Adrenal gland (tissue), 19 donors: ENCODE measurements at places on chromosomes 11 and 22. TPM values are rescaled to one million over a fixed set of nuclear protein-coding genes. Genes with fewer than 3 reads are reported as not detected.

DNA sequence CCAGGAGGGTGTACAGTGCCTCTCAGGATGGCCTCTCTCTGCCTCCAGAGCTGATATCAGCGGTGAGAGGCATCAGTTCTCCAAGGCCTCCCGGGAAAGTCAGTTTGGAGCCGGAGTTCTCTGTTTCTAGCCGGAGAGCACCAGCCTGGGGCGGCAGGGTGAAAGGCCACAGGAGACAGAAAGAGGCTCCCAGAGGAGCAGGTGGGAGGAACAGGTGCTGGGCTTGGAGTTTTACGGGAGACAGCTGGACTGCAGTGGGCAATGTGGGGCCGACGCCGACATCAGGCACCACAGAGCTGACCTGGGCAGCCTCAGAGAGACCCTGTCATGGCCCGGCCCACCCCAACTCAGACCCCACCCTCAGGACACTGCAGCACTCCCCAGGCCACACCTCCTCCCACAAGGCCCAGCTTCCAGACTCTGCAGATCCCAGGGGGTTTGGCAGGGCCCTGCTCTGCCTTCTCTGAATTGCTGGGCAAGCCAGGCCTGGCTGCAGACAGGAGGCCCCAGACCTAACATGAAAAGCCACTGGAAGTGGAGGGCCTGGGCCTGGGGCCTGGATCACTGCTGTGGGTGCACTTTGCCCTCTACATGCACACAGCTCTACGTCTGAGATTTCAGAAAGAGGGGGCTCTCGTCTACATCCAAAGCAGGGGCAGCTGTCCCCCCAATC is 885.6 kb downstream of the BRD1 start:
- no peaks in the 10 kb centered on the region for H3K4me1 ChIP-seq
- no peak overlapping the region for H3K27ac ChIP-seq
- H3K36me3 ChIP-seq = no peaks in the 10 kb centered on the region

DNA sequence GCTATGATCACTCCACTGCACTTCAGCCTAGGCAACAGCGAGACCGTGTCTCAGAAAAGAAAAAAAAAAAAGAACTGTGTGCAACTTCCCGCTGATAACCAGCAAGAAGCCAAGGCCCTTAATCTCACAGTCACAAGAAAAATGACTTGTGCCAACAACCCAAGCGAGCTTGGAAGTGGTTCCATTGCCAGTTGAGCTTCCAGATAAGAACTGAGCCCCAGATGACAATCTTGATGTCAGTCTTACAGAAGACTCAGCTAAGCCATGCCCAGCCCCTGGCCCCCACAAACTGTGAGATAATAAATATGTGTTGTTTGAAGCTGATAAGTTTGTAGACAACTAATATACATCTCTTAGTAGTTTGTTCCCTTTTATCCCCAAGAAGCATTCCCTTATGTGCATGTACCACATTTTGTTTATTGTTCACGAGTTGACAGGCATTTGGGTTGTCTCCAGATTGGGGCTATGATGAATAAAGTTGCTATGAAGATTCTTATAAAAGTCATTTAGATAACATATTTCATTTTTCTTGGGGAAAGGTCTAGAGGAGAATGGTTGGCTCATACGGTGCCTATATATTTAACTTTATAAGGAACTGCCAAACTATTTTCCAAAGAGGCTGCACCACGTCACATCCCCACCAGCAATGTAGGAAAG is 85.9 kb downstream of the TIMP3 start:
- no peaks in the 10 kb centered on the region for H3K27me3 ChIP-seq
- no peak overlapping the region for H3K4me3 ChIP-seq
- no peak for DNase-seq
- no peaks in the 10 kb centered on the region for H3K36me3 ChIP-seq
- H3K27ac ChIP-seq = no peak overlapping the region
- no peaks in the 10 kb centered on the region for H3K4me1 ChIP-seq

- no peak overlapping the region for H3K27ac ChIP-seq
- no peak overlapping the region for H3K4me3 ChIP-seq
- no peaks in the 10 kb centered on the region for H3K27me3 ChIP-seq
- DNase-seq = no peak
Measured at GRCh38 chr11:16780698-16781550, 42.5 kb downstream of the C11orf58 start.

- H3K27ac ChIP-seq = no peak overlapping the region
- H3K36me3 ChIP-seq = peaks cover 76% of the 10 kb centered on the region
- H3K4me1 ChIP-seq = peaks cover 4% of the 10 kb centered on the region
- no peak for DNase-seq
Measured at GRCh38 chr11:58617976-58618557, 4.4 kb upstream of the CNTF start.

GRCh38 chr11:30573951-30574350 is 12.2 kb downstream of the MPPED2 start:
- no peak overlapping the region for H3K4me3 ChIP-seq
- DNase-seq = no peak
- no peaks in the 10 kb centered on the region for H3K36me3 ChIP-seq
- H3K27ac ChIP-seq = no peak overlapping the region

GRCh38 chr22:30874431-30875370 is 93.9 kb downstream of the MORC2 start:
- H3K36me3 ChIP-seq = no peaks in the 10 kb centered on the region
- peaks cover 8% of the 10 kb centered on the region for H3K4me1 ChIP-seq
- H3K27me3 ChIP-seq = no peaks in the 10 kb centered on the region
- DNase-seq = no peak

- no peaks in the 10 kb centered on the region for H3K36me3 ChIP-seq
- no peak overlapping the region for H3K27ac ChIP-seq
- peaks cover 52% of the 10 kb centered on the region for H3K4me1 ChIP-seq
- DNase-seq = peak; percentile 36
- no peaks in the 10 kb centered on the region for H3K27me3 ChIP-seq
Measured at GRCh38 chr11:47524291-47524874, 28.5 kb downstream of the CELF1 start.

GRCh38 chr11:10627816-10628215 is 59.4 kb upstream of the LYVE1 start:
- H3K36me3 ChIP-seq = no peaks in the 10 kb centered on the region
- DNase-seq = no peak
- H3K27ac ChIP-seq = no peak overlapping the region
- H3K4me3 ChIP-seq = no peak overlapping the region
- peaks cover 29% of the 10 kb centered on the region for H3K4me1 ChIP-seq
- no peaks in the 10 kb centered on the region for H3K27me3 ChIP-seq

GRCh38 chr11:37712251-37712650 is 1114.2 kb upstream of the RAG2 start:
- H3K4me3 ChIP-seq = no peak overlapping the region
- no peaks in the 10 kb centered on the region for H3K27me3 ChIP-seq
- H3K27ac ChIP-seq = no peak overlapping the region

DNA sequence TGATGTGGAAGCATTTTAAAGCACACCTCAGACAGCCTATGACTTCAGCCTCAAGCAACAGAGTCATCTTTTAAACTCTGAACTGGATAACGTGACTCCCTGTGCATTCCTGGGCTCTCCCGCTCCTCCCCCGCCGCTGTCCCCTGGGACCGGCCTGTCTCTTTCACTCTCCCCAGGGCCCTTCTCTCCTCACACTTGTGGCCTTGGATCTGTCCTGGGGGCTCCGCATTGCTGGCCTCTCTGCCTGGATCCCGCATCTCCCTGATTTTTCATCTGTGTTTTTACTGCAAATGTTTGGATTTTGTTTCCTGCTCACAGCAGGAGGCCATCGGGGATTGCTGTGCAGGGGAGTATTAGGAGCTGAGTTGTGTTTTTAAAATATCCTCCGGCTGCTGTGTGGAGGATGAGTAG is 15.4 kb downstream of the C11orf24 start:
- H3K27ac ChIP-seq = no peak overlapping the region
- H3K4me1 ChIP-seq = peaks cover 5% of the 10 kb centered on the region
- peak; percentile 38 for DNase-seq
- H3K27me3 ChIP-seq = no peaks in the 10 kb centered on the region
- no peak overlapping the region for H3K4me3 ChIP-seq

DNA sequence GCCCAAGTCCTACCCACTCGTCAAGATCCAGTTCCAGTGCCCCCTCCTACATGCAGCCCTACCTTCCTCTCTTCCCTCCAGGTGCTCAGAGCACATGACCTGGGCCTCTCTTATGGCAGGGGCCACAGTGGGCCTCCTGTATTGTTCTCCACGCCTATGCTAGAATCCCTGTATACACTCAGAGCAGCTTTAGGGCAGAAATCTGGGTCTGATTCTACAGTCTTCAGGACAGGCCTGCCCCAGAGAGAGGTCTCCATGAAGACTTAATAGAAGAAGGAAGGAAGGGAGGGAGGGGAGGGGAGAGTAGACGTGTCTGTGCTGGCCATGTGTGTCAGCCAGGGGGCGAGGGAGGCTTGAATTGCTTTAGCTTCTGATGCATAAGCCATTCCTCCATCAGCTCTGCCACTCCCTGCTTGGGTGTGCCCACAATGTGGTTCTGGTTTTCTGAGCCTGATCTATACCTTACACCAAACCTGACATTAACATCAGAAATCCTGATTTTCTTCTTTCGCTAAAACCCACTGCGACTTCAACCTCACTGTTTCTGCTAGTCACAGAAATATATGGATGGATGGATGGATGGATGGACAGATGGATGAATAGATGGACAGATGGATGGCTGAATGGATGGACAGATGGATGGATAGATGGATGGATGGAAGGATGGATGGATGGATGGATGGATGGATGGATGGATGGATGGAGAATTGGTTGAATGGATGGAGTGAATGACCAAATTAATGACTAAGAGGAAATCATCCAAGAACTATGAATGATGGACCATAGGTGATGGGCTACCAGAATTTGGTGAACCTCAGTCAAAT is 56.6 kb upstream of the PRDM11 start:
- H3K27me3 ChIP-seq = no peaks in the 10 kb centered on the region
- H3K4me3 ChIP-seq = no peak overlapping the region
- no peaks in the 10 kb centered on the region for H3K36me3 ChIP-seq
- peak overlapping the region; percentile 84 for H3K27ac ChIP-seq
- no peak for DNase-seq

DNA sequence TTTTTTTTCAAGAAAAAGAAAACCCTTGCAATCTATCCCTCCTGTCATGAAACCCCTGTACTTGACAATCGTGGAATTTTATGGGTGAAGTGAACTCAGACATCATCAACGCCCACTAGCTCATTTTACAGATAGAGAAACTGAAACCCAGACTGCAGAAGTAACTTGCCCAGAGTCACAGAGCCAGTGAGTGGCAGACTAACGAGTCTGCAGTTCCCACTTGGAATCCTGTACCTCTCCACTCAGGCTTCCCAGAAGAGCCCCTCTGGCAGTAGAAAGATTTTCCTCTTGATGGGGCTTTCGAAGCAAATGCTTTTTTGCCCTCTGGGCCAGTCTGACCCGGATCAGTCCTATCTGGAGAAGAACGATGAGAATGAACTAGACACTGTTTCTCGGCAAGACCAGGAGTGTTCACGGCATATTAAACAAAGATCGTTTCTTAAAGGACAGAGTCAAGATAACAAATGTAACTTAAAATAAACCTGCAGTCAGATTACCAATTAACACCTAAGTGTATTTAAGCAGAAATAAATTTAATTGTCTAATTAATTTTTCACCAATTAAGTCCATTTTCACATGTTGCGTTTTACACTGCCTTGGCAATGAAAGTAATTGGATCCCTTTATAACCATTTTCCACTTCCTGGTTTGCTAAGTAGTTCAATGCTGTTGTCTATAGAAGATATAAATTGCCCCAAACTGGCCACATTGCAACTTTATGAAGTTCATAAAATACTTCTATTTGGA is 61.3 kb upstream of the CREB3L1 start:
- H3K27me3 ChIP-seq = no peaks in the 10 kb centered on the region
- H3K27ac ChIP-seq = no peak overlapping the region
- no peaks in the 10 kb centered on the region for H3K36me3 ChIP-seq

- no peaks in the 10 kb centered on the region for H3K4me1 ChIP-seq
- H3K36me3 ChIP-seq = no peaks in the 10 kb centered on the region
- no peak for DNase-seq
Measured at GRCh38 chr11:62044639-62045121, 77.2 kb upstream of the FTH1 start.

DNA sequence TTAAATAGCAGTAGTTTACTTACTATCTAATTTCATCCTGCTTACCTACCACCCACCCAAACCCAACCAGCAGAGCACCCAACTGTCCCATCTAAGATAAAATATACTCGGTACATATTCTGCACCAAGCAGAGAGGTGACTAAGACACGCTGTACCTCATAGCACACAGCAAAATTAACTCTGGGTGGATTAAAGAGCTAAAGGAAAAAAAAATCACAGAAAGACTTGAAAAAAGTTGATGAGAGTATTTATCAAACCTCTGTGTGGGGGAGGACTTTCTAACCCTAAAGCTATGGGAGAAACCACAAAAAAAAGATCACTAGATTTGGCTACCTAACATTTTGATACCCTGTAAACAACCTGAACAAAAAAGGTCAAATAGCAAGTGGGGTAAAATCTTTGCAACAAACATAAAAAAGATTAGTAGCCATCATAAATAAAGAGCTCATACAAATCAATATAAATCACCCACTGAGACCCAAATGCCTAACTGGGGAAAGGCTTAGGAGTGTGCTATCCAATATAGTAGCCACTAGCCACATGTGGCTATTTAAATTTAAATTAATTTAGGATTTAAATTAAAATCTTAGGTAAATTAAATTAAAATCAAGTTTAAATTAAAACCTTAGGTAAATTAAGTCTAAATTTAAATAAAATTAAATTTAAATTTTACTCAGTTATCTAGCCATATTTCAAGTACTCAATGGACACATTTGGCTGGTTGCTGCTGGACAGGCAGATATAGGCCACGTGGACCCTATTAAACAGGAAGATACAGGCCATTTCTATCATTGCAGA is 25.6 kb upstream of the CD5 start:
- H3K4me1 ChIP-seq = no peaks in the 10 kb centered on the region
- H3K27ac ChIP-seq = no peak overlapping the region
- no peak for DNase-seq
- no peaks in the 10 kb centered on the region for H3K36me3 ChIP-seq

DNA sequence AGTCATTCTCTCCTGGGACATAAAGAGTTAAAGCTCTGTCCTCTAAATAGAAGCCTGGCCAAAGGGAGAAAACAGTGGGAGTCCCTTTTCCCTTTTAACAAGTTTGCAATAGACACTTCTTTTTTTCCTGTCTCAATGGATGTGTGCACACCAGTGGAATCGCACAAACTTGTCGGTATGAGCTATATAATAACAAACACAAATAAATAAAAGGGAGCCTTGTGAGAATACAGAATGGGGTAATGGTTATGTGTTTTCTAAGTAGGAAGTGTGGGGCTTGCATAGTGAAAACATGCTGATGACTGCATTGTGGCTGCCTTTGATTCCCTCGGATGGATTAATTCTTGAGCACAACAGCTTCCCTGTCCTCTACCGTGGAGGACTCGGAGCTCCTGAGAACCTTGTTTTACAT is 131.9 kb downstream of the WNT7B start:
- no peak overlapping the region for H3K4me3 ChIP-seq
- H3K27ac ChIP-seq = no peak overlapping the region
- DNase-seq = no peak
- H3K36me3 ChIP-seq = no peaks in the 10 kb centered on the region
- no peaks in the 10 kb centered on the region for H3K4me1 ChIP-seq
- no peaks in the 10 kb centered on the region for H3K27me3 ChIP-seq

FGF19 gene
- total RNA-seq = not detected

ARSA gene
- 61.6 TPM for total RNA-seq

MAFF gene
- 9.0 TPM for total RNA-seq

LDLRAD3 gene
- total RNA-seq = 10.4 TPM

C11orf42 gene
- total RNA-seq = not detected

PIK3IP1 gene
- total RNA-seq = 69.1 TPM

GDPD4 gene
- total RNA-seq = not detected

PARVG gene
- 1.4 TPM for total RNA-seq

GGTLC2 gene
- total RNA-seq = not detected

PNPLA3 gene
- total RNA-seq = not detected

LTBP3 gene
- total RNA-seq = 248 TPM

NNMT gene
- total RNA-seq = 162 TPM

CTNND1 gene
- total RNA-seq = 147 TPM
